ENCODE measurements at places on chromosomes 5 and 9.
A peak's percentile ranks its signal among the peaks of the same experiment; 100 is the strongest.

GRCh38 chr9:131611586-131612315 lies 66.4 kb downstream of the PRRT1B start:
- DNase-seq, result no peak

GRCh38 chr5:17925276-17925675 lies 291.0 kb downstream of the TAF11L14 start:
- DNase-seq, result no peak

GRCh38 chr5:77957931-77958521 lies 181.9 kb upstream of the TBCA start:
- no peak for DNase-seq

GRCh38 chr5:130323804-130324454 lies 419.7 kb downstream of the CHSY3 start:
- DNase-seq, result no peak

DNA sequence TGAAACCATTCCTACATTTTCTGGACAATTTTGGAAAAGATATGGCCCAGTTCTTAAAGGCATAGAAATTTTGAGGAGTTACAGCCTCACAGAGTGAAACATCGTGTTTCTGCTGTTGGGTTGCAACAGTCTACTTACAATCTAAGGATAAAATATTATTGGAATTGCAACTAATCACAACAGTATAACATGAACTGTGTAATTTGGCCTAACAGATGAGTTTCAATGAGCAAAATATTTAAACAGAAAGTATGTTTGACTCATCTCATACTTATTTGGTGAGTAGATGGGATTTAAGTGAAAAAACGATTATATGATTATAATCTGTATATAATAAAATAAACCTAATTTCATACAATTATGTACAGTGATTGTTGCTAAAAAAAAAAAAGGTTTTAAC lies 1061.8 kb downstream of the CDH12 start:
- no peak for DNase-seq

DNA sequence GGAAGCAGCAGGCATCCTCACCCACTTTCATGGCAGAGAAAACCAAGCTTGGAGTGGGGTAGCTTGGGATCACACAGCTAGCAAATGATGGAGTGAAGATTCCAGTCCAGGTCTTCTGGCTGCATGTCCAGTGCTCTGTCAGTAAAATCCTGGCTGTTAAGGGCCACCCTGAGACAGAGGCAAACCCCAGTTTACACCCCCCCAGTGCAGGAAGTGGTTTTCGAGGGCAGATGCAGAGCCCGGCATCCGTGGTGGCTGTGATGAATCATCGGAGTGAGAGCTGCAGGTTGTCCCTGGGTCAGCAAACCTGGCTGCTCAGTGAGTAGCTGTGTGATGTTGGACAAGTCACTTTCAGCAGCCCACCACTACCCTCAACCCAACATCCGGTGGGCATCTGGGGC lies 115.4 kb downstream of the RGS3 start:
- peak; percentile 86 for DNase-seq

DNA sequence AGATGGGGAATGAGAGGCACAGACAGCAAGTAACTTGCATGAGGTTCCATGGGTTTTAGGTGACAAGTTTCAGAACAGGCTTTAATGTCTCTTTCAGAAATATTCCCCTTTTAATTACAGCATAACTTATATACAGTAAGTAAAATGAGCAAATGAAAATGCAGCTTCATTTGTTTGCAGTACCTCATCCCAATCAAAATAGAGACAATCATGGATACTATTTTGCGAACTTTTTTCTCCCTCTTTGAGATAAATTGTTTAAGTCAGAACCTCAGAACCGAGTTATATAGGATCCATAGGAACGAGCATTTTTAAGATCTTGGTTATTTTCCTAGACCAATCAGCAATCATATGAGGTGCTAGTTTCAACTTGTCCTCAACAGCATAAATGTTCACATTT lies 3.5 kb downstream of the LCP2 start:
- DNase-seq, result no peak

DNA sequence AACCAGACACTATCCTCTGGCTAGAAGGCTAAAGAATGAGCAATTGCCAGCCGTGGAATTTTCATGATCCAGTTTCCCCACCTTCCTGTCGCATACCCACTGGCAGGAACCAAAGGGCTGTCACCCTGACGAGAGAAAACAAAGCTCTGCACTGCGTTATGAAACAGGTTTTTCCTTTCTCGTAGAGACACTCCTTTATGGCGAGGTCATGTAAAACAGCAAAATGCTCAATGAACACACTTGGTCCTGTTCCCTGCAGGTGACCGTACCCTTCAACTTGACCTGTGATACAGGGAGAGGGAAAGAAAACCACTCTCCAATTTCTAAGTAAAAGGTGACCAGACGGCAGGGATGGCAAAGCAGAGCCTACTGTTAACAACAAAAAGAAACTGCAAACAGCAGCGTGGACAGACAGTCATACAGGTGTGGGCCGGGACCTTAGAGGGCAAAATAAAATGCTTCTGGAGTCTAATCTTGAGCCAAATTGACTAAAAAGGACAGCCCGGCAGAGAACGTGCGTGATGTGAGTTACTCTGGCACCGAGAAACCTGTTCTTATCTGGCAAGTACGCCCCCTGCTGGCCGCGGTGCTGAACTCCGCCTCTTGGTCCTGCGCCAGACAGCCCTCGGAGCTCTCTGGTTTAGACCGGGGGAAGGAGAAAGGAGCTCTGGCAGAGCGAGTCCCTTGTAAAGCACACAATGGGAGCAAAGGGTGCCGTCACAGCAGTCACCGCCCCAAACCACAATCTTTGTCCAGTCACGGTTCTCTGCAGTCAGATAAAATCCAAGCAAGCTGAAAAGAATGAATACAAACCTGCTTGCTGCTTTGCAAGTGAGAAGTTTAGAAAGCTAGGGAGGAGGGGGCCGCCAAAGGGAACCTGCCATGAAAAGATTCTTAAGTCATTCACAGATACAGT lies 98.9 kb downstream of the EFNA5 start:
- peak; percentile 86 for DNase-seq

DNA sequence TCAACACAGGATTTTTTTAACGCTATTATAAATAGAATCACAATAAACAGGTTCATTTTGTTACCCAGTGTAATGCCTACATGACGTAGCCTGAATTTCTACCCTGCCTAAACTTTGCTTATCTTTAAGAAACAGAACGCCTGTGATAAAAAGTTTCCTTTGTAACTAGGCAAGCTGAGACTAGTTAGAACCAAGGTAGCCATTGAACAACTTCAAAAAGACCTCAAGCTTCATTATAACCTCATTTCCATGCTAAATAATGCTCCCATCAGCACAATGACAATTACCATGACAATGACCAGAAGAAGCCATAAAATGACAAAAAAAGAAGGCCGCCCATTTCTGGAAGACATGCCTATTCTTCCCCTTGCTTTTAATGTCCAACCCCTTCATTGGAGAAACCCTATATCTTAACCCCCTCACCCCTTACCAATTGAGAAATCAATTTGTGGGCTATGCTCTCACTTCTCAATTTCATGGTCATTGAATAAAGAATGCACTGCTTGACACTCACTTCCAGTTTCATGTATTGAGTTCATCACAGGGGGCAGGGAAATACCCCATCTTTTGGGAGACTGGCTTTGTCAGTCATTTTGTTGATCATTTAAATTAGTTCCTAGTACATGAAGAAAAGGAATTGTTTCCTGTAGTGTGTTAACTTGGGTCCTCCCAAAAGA lies 276.8 kb downstream of the MCTP1 start:
- no peak for DNase-seq

- DNase-seq, result no peak
Measured at GRCh38 chr9:27205198-27205597, 91.8 kb downstream of the EQTN start.

DNA sequence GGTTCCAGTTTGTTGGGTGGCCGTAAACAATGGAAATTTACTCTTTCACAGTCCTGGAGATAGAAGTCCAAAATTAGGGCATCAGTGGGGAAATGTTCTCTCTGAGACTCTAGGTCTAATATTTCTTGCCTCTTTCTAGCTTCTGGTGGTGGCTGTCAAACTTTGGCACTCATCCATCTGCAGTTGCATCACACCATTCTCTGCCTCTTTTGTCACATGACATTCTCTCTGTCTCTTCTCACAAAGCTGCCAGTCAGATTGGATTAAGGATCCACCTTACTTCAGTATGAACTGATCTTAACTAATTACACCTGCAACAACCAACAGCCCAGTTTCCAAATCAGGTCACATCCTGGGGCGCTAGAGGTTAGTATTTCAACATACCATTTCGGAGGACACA lies 222.9 kb upstream of the FTMT start:
- DNase-seq, result no peak

GRCh38 chr9:7368410-7369292 lies 430.9 kb downstream of the DMAC1 start:
- no peak for DNase-seq

DNA sequence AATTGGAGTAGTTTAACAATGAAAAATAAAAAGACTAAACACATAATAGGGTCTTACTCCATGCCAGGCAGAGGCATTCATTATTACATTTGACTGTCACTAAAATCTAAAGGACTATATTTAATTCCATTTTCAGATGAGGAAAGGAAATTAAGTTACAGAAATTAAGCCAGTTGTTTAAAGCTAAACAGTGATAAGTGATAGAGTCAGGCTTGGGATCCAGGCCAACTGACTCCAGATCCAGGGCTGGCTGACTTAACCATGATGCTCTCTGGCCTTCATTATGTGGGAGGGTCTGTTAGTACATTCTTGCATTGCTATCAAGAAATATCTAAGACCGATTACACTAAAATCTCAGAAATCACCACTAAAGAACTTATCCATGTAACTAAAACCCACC lies 107.2 kb downstream of the ARHGEF28 start:
- no peak for DNase-seq

DNA sequence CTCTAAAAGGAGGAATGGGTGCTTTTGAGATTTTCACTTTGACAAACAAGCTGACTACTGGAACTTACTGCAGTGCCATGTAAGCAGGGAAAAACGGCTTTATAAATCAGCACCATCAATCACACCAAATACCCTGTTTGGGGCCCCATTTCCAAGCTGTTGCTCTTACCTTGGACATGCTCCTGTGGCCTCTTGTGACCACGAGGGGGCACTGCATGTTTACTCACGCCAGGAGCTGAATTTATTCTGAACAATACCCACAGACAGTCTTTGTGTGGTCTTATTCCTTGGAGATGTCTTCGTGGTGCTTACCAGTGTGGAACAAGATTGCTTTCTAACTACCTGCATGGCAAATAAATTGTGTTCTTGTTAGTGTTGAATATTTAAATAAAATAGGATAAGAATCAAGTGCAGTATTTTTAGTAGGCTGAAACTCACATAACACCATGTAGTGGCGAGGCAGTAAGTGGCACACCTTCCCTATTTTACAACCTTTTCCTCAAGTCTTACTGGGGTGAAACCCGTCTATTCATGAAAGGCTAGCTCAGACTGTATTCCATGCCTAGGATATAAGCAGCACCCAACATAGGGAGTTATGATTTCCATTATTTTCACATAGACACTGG lies 155.5 kb upstream of the NMUR2 start:
- DNase-seq, result peak; percentile 11

- no peak for DNase-seq
Measured at GRCh38 chr9:97057651-97058050, 18.7 kb upstream of the CTSV start.

DNA sequence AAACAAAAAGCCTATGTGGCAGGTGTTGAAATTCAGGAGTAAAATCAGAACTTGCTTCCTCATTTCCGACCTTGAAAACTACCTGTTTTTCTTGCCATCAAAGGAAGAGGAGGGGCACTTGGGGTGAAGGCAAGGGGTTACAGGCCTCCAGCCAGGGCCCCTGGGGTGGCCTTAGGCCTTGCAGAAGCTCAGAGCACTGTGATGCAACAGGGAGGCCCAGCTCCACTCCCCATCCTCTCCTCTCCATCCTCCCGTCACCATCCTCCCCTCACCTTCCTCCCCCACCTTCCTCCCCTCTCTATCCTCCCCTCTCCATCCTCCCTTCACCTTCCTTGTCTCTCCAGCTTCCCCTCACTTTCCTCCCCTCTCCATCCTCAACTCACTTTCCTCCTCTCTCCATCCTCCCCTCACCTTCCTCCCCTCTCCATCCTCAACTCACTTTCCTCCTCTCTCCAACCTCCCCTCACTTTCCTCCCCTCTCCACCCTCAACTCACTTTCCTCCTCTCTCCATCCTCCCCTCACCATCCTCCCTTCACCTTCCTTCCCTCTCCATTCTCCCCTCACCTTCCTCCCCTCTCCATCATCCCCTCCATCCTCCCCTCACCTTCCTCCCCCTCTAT lies 111.6 kb downstream of the WNK2 start:
- DNase-seq, result no peak

DNA sequence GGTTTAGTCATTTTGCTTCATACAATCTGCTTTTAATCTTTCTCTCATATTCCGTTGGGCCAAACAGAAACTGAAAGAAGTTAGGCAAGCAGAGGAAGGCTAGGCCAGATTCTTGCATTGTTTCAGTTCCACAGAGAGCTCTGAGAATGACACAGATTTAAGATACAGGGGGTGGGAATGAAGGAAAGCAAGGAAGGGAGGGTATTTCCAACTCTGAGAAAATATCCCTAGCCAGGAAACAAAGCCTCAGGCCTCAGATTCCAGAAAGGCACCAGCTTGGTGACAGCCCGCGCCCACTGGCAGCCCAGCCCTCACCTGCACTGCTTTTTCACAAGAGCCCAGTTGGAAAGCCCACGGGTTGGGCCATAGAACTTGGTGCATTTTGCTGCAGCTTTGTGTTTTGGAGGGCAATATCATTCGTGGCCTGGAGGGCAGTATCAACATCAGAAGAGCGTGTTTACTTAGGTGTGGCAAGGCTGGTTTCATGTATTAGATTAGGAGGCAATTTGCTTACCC lies 63.5 kb downstream of the ENC1 start:
- no peak for DNase-seq

DNA sequence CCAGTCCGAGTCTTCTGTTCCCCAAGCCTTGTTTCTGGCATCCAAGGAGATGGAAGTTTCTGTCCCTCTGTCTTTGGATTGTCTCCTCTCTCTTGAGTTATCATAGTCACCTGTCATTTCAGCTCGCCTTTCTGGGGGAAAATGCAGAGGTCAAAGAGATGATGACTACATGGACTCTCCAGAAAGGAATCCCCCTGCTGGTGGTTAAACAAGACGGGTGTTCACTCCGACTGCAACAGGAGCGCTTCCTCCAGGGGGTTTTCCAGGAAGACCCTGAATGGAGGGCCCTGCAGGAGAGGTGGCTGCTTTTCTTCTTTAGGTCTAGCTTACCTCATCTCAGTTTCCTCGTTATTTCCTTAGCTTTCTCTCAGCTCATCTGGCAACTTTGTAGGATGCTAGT lies 25.1 kb downstream of the ERAP2 start:
- DNase-seq, result no peak

- no peak for DNase-seq
Measured at GRCh38 chr9:83505282-83505681, 32.9 kb downstream of the FRMD3 start.

DNA sequence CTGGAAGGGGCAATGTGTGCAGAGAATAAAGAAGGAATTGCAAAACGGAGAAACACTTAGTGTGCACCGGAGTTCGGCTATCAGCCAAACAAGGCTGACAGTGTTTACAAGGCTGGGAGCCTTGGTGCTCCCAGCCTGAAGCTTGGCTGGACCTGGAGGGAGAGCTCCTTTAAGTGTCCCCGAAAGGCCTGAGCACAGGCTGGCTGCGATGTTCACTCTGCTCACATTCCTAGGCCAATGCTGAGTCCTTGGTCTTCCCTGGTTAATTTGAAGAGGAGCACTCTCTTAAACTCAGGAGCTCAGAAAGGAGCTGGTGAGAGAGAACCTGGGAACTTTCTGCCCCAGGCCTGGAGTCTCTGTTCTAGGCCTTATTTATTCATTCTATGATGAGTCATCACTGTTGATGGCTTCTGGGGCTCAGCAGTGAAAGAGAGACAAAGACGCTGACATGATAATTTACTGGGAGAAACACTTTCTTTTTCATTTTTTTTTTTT lies 88.6 kb upstream of the MYO10 start:
- no peak for DNase-seq

- DNase-seq, result no peak
Measured at GRCh38 chr5:77486344-77486962, 5.7 kb downstream of the WDR41 start.
